HFF-Myc (cell line): ENCODE measurements at places on chromosomes 2 and 18.

GRCh38 chr2:101617188-101617587 is 80.3 kb upstream of the MAP4K4 start:
- peak; percentile 20 for DNase-seq

- DNase-seq, result peak; percentile 72
These were observed 46.9 kb upstream of the CNOT11 start for GRCh38 chr2:101205521-101206479.

DNA sequence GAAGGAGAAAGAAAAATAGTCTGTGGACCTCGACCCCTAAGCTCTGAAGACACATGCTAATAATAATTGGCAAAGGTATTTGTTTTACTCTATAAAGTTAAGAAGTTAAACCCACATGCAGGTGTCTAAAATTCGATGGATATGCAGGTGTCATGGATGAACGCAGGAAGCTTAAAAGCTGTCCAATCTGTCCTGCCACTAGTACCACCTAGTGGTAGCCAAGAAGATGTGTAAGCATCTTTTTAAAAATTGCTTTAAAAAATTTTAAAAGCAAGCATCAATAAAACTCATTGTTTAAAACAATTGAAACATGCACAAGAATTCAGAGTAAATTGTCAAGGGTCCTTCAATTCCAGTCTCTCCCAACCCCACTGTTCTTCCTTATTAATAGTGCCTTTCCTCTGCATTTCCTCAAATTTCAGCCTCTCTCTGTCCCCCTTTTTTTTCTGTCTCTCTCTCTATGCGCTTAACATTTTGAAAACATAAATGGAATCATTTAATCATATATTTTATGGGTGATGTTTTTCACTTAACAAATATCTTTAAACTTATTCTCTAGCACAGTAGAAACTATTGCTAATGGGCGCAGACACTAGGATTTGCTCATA is 30.6 kb upstream of the PPP3R1 start:
- no peak for DNase-seq

- no peak for DNase-seq
These were observed 40.7 kb upstream of the KLF11 start for GRCh38 chr2:10002681-10003080.

DNA sequence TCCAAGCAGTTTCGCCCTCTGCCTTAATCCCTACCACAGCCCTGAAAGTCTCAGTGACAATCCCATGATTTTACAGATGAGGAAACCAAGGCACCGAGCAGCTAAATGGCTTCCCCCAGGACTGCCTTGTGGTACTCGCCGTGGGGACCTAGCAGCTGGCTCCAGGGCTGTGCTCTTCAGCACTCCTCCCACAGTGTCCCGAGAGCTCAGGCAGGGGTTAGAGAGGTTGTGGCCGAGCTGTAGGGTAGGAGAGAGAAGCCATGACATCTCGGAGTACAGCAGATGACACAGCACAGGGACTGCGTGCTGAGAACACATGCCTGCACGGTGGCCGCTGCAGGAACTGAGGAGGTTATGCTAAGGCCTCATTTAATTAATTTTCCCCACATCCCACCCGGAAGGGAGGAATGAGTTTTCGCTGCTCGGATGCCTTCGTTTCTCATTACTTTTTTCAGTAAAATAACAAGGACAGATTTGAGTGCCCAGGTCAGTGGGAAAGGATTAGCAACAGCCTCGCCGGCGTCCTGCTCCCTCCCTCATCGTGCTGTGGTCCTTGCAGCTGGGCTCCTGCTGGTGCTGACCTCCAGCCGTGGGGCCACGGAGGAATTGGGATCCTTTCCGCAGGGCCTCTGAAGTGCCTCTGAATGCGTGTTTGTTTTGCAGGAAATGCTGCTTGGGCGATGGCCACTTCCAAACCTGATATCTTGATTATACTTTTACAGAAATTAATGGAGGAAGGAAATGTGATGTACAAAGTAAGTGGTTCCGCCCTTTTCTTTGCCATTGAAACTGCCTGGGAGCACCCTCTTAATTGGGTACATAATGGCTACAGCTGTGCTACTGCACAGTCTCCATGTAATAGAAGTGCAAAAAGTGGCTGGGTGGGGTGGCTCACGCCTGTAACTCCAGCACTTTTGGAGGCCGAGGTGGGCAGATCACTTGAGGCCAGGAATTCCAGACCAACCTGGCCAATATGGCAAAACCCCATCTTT is 61.2 kb downstream of the WDSUB1 start:
- DNase-seq, result no peak
